Natural killer cell treated with Interleukin-12 subunit alpha and Interleukin-12 subunit beta and Interleukin-15 and Interleukin-18, amount 100 ng/mL, for 72 hours (primary cell): ENCODE measurements at places on chromosomes 7 and 10. TPM values are rescaled to one million over a fixed set of nuclear protein-coding genes. Genes with fewer than 3 reads are reported as not detected.

The RBM28 gene
- total RNA-seq, result 46.4 TPM

The NUTM2B gene
- total RNA-seq, result 0.95 TPM

The ITIH5 gene
- not detected for total RNA-seq

The CPN1 gene
- not detected for total RNA-seq

The CNPY1 gene
- not detected for total RNA-seq

The GSAP gene
- total RNA-seq, result 15.9 TPM

The TSC22D4 gene
- total RNA-seq, result 134 TPM

The OR2A42 gene
- total RNA-seq, result not detected

The PDE6C gene
- total RNA-seq, result not detected

The ABCA13 gene
- total RNA-seq, result not detected

The IFIT1B gene
- total RNA-seq, result not detected

The PNLIP gene
- not detected for total RNA-seq

The ASB10 gene
- not detected for total RNA-seq

The DNAJB12 gene
- 39.7 TPM for total RNA-seq

The GPR85 gene
- not detected for total RNA-seq

The TFR2 gene
- 34.1 TPM for total RNA-seq

The CALD1 gene
- total RNA-seq, result 0.40 TPM

The GPR146 gene
- 0.89 TPM for total RNA-seq

The PPIA gene
- total RNA-seq, result 1,523 TPM

The TBC1D12 gene
- total RNA-seq, result 1.6 TPM

The ZNF37A gene
- 23.8 TPM for total RNA-seq

The CXCL12 gene
- not detected for total RNA-seq

The NPFFR1 gene
- total RNA-seq, result 0.02 TPM

The ZPBP gene
- total RNA-seq, result not detected

The TRPV5 gene
- total RNA-seq, result not detected
